Thoracic aorta (tissue), 2 donors: ENCODE measurements at places on chromosomes 3 and 15.

DNA sequence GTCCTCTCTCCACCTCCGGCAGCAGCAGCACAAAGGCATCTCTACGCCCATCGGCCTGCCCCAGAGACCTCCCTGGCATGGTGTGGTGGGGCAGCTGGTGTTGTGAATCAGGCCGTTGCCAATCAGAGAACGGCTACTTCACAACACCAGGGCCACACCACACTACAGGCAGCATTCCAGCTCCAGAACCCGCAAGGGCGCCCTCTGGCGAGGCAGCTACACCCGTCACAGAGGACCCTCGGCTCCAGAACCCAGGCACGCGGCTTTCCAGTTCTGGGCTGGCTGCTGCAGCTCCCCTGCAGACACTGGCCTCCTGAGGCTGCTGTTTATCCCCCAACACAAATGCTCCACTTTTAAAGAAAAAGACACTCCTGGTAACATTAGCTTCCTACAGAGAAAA lies 127.5 kb upstream of the TOPAZ1 start:
- DNase-seq: no peak

GRCh38 chr15:49898575-49899283 lies 220.3 kb downstream of the ATP8B4 start:
- DNase-seq: no peak

DNA sequence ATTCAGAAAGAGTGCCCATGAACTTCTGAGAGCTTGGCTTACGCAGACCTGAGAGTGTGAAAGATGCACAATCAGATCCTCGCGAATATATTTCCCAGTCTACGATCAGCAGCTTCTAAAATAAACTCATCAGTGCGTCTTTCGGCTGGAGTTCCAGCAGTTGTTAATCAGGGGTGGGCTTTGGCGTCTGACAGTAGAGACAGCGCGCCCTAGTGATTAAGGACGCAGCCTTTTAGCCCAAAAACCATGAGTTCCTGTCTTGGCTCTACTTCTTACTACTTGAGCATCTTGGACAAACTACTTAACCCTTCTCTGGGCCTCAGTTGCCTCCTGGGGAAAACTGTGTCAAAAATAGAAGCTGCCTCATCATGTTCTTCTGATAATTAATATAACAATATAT lies 15.8 kb upstream of the ARRDC4 start:
- DNase-seq: no peak

DNA sequence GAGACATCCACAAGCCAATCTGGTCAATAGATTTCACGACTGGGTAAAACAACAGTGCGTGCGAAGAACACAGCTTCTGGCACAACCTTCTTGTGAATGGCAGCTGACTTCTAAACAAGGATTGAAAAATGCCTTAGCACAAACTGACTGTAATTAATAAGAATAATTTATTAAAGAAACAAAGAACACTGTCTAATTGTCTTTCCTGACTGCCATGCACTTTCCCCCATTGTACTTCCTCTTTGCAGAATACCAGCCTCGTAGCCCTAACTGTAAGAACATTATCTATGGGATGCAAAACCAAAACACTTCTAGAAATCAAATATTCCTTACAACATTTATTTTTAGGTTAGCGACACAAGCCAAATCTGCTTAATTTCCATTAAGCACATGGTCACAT lies 6.5 kb downstream of the FOXP1 start:
- DNase-seq: no peak

DNA sequence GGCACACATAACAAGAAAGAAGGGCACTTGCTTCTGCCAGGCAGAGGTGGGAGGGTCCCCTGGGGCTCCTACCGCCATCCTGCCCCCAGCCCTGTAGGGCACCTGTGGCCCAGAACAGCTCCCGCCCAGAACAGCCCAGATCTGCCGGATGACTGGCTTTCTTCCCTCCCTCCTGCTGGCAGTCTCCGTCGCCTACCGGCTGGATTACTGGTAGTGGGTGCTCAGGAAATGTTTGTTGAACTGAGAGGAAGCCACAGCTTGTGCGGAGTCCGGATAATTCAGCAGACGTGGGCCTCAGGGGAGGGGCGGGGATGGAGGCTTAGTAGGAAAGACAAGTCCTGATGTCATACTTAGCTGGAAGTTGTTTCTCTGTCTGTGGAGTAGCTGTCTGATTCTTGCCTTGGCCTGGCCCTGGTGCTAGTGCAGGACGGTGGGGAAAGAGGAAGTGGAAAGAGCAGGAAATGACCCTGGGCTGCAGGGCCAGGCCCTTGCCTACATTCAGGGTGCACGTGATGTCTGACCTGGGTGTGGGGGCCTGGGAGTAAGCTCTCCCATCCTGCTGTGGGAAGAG lies 6.7 kb downstream of the CCDC9B start:
- peak; percentile 78 for DNase-seq

DNA sequence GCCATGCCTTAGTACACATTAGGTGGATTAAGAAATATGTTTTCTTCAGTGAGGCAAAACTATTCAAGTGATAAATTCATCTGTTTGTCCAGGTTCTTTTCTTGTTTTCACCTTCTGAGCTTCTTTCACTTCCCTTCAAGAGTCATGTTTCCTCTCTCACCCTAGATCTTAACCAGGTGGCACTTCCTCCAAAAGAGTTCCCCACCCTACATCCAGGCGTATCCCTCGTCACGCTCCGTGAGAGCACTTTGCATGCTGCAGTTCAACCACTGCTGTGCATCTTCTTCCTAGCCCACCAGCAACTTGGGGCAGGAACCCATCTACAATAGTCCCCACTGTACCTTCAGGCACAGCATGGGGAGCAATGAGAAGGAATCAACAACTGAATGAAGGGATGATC lies 28.9 kb downstream of the OSBPL10 start:
- no peak for DNase-seq

GRCh38 chr3:123143669-123144411 lies 57.9 kb upstream of the SEC22A start:
- no peak for DNase-seq

DNA sequence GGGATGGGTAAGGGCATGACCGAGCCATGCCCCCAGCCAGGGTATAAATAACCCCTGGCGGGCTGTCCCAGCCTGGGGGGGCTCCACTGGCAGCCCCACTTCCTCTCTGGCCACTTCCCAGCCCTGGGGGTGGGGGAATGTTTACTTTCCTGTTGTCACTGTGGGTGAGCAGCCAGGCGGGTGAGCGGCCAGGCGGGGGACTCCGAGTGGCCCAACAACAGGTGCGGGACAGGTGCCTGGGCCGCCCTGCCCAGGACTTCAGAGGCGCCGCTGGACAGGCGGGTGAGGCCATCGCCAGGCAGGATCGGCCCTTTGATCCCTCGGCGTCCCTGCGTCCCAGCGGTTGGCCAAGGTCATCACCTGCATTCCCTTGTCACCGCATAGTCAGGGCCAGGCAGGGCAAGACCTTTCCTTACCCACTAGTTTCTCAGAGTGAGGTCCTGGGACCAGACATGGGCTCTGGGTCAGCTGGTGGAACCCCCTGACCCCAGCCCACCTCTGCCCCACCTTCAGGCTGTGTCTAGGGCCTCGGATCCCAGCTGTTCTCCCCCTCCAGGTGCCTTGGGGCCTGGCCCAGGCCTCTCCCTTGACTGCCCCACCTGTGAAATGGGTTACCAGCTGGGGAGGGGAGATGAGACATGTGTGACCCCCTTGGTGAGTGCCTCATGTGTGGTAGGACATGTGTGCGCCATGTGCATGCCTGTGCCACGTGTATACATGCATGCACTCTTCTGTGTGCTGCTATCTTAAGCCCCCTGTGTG lies 16.6 kb downstream of the SEMA3F start:
- no peak for DNase-seq

- no peak for DNase-seq
These were observed 270.2 kb downstream of the ROBO1 start for GRCh38 chr3:79497447-79498111.

GRCh38 chr3:168884353-168884903 lies 779.1 kb downstream of the MECOM start:
- peak; percentile 51 for DNase-seq

- DNase-seq: no peak
These were observed 9.6 kb upstream of the PSMD2 start for GRCh38 chr3:184289426-184289938.

DNA sequence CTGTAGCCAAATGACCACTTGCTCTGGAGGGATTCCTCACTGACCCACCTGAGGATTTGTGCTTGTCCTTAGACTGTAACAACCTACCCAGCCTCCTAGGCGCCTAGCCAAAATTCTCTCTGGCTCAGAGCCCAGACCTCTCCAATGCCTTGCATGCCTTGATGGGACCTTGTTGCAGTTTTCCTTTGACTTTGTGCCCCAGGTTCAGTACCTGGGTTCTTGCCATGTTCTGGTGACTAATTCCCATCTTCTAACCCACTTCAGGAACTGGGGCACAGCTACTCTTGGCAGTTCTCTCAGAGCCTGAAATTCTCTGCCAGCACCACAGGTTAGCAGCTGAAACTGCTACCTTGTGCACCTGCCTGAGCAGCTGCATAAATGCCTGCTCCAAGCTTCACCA lies 27.0 kb upstream of the UBE3A start:
- DNase-seq: no peak

DNA sequence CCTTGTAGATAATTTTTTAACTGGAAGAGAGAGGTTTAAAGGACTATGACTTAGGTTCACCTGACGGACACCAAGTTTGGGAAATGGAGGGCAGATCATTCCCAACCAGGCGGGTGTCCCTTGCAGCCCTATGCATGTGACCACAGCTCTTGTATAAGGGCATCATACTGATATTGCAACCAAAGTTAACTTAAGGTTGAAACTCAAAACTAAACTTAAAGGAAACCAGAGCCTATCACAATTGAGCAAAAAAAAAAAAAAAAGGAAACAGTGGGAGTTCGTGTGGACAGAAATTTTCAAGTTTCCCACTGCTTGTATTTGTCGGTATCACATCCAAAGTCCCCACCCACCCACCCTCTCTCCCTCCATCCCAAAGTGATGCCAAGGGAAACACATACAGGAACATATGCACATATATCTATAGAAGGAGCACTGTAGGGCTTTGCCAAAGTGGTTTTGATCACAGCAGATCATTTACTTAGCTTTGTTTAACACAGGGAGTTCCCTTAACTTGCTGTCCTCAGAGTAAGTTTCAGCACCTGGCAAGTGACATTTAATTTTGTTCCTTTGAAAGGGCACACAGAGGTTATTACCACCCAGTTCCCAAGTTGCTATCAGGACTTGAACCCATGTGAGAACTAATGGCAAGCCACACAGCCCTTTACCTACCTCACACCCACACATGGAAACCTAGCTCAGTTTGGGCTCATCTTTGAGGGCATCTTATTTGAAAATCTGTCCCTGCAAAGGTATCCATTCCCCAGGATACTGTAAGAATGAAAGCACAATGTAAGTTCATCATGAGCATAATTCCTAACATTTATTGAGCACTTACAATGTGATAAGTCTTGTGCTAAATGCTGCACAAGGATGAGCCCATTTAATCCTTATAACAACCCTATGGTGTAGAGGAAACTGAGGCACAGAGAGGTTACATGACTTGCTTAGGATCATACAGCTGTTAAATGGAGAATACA lies 204.5 kb upstream of the CMC1 start:
- DNase-seq: no peak

GRCh38 chr3:160981217-160981938 lies 123.8 kb downstream of the B3GALNT1 start:
- no peak for DNase-seq

DNA sequence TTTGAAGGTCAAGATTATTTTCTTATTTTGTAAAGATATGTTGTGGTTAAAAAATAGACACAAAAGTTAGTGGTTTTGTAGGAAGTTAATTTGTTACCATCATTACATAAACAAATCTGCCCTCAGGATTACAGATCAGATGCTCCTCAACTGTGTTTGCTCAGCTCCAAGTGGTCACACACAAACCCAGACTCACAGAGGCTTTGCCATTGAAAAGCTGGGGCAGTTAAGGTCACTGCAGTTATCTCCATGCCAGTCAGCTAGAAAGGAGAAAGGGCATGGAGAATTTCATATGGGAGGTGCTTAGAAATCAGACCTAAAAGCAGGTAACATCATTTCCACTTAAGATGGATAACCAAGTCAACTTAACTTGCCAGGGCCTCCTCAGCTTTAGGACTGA lies 825.7 kb upstream of the GBE1 start:
- DNase-seq: no peak

DNA sequence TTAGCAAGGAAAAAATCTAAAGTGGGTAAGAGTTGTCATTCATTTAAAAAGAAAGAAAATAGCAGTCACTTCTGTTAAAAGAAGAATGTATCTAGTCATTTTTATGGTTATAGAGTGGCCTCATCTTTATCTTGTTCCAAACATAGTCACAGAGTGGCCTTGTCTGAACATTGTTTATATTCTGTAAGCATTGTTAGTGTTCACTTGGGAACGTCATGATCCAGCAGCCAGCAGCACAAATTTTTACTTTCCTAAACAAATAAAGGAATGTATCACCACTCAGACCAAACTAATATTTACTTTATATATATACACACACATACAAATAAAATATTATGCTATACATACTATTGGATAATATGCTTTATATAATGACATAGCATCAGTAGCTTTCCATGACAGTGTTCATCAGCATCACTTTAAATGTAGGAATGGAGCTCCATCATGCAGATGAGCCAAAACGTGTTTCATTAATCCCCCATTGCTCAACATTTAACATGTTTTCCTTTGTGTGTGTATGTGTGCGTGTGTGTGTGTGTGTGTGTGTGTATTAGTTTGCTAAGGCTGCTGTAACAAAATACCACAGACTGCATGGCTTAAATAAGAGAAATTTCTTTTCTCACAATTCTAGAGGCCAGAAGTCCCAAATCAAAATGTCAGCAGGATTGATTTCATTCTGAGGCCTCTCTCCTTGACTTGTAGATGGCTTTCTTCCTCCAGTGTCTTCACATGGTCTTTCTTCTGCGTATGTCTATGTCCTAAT lies 39.6 kb upstream of the GYG1 start:
- no peak for DNase-seq

DNA sequence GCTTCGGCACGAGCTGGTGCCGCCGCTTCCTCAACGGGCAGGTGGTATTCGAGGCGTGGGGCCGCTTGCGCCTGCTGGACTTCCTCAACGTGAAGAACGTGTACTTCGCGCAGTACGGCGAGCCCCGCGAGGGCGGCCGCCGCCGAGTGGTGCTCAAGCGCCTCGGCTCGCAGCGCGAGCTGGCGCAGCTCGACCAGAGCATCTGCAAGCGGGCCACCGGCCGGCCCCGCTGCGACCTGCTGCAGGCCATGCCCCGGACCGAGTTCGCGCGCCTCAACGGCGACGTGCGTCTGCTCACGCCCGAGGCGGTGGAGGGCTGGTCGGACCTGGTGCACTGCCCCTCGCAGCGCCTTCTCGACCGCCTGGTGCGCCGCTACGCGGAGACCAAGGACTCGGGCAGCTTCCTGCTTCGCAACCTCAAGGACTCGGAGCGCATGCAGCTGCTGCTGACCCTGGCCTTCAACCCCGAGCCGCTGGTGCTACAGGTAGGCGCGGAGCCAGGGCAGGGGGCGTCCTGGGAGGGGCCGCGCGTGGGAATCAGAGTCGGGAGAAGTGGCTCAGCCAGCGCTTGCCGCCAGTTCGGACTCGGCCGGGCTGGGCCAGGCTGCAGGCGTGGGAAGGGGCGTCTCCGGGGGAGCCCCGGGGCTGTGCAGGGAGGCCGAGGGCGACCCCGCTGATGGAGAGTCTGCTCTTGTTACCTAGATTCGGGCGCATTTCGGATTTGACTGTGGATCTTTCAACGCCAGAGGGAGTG lies 1.1 kb downstream of the DIPK2A start:
- DNase-seq: peak; percentile 23

GRCh38 chr3:62665627-62666437 lies 209.4 kb downstream of the CADPS start:
- DNase-seq: no peak
